ENCODE measurements at places on chromosomes 1 and 21.

DNA sequence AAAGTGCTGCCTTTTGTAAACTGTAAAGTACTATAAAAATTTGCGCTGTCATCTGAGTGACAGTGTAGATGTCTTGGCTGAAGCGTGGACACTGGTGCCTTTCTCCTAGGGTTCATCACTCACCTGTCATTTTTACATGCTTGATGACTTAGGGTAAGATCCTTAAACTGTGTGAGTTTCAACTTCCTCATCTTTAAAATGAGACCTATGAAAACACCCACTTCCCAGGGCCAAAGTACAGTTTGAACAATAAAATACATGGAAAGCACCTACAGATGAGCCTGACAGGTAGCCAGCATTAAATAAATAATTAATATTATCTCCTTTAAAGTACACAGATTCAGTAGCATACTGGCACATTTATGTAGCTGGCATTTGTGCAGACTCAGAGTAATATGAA is 309.9 kb downstream of the CHRM3 start:
- DNase-seq: no peak

GRCh38 chr1:9503001-9503675 is 36.1 kb upstream of the SLC25A33 start:
- no peak for DNase-seq

DNA sequence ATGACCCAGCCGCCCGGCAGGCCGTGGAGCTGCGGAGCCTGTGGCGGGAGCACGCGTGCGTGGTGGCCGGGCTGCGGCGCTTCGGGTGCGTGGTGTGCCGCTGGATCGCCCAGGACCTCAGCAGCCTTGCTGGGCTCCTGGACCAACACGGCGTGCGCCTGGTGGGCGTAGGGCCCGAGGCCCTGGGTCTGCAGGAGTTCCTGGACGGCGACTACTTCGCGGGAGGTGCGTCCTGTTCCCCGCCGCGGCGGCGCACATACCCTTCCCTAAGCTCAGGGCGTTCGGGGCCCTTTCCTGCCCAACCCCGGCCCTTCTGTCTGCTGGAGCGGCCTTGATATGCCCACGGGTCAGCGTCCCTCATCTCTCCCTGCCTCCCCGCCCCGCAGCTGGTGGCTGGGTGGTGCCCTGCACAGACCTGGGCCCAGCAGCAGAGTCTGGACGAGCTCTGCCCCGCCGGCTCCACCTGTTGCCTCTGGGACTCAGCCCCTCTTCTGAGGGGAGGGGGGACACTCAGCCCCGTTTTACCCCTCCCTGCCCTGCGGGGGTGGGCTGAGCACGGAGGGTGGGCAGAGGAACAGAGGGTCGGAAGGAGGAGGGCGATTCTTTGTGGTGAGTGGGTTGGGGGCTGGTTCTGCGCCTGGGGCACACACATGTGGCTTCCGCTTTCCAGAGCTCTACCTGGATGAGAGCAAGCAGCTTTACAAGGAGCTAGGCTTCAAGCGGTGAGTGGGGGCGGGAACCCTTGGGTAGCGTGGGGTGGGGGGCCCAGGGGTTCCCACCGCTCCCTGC is 688 bp downstream of the PRXL2B start:
- DNase-seq: no peak

DNA sequence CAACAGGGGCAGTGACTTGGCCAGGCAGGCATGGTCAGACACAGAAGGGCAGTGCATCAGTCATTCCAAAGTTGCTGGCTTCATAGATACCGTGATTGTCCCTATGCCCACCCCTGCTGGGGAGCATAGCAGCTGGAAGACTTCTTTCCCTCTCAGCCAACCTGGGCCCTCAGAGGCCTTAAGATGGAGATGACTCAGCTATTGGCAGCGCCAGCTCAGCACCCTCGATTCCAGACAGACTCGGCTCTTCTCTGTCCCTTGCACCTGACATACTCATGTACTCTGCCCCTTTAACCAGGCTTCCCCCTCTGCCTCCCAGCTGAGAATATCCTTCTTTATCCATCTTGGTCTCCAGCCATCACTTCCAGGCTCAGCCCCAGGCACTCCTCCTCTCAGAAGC is 16.8 kb downstream of the SLAMF8 start:
- DNase-seq: no peak

DNA sequence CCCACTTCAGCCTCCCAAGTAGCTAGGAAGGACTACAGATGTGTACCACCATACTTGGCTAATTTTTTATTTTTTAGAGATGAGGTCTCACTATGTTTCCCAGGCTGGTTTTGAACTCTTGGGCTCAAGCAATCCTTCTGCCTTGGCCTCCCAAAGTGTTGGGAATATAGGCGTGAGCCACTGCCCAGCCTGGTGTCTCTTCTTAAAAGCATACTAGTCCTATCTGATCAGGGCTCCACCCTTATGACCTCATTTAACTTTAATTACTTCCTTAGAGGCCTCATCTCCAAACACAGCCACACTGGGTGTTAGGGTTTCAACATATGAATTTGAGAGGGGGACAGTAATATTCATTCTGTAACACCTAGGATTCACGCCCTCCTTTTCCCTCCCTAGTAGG is 130.9 kb downstream of the GLIS1 start:
- no peak for DNase-seq

DNA sequence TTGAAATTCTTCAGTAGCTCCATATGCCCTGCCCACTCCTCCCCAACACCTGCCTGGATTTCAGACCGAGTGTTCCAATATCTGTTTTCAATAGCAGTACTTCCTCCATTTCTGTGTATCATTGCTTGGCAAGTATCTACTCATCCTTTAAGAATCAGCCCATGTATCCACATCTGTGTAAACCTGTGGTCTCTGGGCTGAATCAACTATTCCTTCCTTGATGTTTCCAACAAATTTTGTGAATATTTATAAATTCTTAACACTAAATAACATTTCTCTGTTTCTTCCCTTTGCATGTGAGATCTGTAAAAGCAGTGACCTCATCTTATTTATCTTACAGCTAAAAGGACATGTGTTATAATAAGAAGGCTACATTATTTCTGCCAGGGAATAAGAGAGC is 26.0 kb upstream of the UAP1 start:
- no peak for DNase-seq

GRCh38 chr1:226732856-226733291 is 6.2 kb downstream of the ITPKB start:
- DNase-seq: no peak

- no peak for DNase-seq
Observed at GRCh38 chr1:158022554-158023312, 29.3 kb downstream of the KIRREL1 start.

GRCh38 chr1:36401602-36402503 is 4.1 kb upstream of the LSM10 start:
- DNase-seq: no peak

- DNase-seq: no peak
Observed at GRCh38 chr1:89557956-89558355, 33.3 kb downstream of the LRRC8B start.

DNA sequence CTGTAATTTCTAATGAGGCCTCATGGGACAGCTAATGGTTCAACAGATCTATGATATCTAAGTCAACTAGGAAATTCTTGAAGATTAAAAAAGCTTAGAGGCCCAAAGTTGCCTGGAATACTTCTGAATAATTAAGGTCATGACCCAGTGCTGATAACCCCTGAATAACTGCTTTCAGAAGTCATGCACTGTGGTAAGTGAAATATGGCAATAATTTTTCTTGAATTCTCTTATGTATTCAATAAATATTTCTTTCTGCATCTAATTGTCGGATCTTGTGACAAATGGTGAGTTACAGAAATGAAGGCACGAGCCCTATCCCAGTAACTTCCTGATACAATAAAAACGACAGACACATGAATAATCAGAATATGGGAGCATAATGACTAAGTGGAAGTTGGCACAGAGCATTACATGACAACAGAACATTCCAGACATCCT is 219.3 kb upstream of the GREM2 start:
- no peak for DNase-seq
